ENCODE measurements at places on chromosomes 2 and 18.

GRCh38 chr18:2412996-2413751 is 158.1 kb downstream of the METTL4 start:
- DNase-seq = no peak

DNA sequence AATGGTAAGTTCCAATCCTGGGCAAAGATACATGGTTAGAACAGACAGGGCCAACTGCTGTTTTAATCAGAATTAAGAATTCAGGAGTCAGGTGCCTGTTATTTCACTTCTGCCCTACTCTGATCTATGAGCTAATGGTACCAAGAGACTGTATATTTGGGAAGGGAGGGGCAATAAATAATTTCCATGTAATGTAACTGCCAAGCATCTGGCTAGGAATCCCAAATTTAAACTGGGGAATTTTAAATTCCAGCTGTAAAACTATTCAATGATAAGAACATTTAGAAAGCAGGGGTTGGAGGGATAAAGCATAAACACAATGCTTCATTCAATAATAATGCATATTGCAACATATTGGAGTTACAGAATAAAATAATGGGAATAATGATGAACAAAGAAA is 49.7 kb downstream of the SCN7A start:
- no peak for DNase-seq

DNA sequence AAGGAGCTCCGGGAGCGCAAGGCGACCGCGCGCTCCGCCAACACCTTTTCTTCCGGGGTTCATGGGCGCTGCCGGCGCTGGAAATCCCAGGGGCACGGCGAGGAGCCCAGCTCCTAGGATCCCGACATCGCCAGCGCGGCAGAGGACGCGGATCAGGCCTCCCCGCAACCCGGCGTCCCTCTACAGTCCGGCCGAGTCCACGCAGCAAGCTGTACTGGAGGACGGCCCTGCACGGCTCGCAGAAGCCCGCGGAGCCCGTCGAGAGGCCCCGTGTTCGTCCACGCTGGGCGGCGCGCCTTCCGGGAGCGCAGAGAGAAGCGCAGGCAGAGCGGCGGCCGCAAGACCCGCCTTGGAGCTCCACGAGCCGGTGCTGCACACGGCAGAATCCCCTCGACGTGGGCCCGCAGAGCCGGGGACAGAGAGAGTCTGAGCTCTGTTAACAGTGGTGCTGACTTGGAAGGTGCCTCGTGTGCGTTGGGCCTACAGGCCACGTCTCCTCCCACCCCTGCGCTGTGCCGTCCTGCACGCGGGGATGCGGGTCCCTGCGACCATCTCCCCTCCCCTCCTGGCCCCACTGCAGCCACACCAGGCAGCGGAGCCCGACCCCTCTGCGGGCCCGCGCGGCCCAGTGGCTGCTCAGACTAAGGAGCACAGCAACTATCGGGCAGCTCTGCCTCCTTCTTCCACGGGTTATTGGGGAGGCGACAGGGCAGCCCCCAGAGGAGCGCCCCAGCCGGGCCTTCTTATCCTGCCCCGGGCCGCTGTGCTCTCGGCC is 28.1 kb upstream of the PTPN2 start:
- DNase-seq = no peak

DNA sequence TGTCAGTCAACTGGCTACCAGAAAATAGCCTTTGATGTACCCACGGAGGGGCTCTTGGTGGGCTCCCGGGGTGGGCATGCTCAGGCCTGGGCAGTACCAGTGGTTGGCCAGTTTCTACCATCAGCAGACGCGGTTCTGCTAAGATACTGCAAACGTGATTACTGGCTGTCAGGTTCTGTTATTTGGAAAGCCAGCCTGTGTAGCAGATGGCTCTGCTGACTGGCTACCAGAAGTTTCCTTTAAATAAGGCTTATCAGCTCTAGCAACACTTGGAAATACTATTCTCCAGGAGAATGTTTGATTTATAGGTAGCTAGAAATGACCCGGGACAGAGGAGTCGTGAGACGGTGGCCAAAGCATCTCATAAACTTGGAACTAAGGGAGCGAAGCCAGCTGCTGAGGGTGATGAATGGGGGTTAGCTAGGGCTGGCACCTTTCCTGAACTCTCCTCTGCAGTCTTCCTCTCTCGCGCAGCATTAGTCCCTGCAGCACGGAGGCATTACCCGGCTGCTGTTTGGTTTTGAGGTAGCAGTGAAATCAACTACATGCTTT is 171.9 kb downstream of the AGAP1 start:
- DNase-seq = no peak

- DNase-seq = no peak
Measured at GRCh38 chr2:165074323-165074722, 119.0 kb upstream of the SLC38A11 start.

DNA sequence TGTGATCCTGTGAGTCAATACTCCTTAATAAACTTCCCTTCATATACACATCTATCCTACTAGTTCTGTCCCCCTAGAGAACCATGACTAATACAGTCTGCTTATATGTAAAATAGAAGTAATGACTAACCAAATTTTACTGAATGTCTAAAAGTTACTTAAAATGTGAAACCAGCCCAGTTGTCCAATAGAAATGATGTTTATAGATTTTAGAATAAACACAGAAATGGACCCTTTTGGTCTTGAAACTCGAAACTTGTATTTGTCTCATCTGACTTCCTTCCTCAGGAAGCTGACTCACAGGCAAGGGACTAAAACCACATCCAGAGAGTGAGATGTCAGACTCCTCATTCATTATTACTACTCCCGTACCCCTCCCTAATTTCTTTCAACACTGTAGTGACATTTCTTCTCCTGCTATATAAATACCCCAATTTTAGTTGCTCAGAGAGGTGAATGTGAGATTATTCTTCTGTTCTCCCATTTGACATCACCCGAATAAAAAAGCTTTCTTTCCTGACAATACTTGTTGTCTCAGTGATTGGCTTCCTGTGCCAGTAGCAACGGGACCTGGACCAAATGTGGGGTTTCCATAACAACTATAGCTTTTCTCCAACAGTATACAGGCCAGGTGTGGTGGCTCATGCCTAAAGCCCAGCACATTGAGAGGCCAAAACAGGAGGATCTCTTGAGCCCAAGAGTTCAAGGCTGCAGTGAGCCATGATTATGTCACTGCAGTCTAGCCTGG is 486.0 kb downstream of the ERBB4 start:
- no peak for DNase-seq

DNA sequence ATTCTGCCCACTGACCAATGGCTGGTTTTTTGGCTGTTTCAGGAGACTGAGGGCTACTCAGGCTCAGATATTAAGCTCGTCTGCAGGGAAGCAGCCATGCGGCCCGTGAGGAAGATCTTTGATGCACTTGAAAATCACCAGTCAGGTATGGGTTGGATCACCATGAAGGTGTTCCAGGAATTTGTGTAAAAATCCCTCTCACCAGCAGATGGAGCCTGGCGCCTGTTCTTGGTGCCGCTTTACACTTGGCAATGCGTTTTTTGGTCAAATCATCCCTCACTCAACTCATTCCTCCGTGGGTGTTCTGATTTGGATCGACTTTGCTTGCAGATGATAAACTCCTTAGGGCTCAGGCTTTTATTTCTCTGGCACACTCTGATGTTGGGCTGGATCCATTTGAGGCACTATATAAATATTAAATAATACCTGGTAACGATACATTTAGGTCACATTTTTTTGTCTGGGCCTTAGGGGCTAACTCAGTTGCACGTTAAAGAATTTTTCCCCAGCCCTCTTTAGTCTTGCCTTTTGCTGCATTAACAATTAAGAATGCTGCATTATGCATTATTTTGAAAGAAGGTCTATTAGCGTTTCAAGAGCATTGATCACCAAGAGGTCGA is 50.0 kb downstream of the HDHD2 start:
- peak; percentile 33 for DNase-seq

GRCh38 chr2:25302758-25303375 is 38.9 kb downstream of the DNMT3A start:
- DNase-seq = no peak

GRCh38 chr2:145356056-145356455 is 836.1 kb upstream of the ZEB2 start:
- DNase-seq = no peak

GRCh38 chr2:181907057-181907456 is 15.5 kb downstream of the ITPRID2 start:
- no peak for DNase-seq

DNA sequence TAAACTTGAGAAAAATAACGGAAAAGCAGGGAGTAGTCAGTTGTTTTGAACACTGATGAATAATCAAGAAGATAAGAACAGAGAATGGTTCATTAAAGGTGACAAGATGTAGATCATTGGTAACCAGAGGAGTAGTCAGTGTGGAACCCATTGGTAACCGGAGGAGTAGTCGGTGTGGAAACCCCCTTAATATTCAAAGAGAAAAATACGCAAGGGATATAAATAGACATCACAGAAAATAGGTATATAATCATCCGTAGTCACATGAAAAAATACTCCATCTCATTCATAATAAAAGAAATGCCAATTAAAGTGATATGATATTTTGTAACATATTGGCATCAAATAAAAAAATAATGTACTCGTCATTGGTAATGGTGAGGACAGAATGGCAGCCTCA is 70.6 kb upstream of the EPAS1 start:
- no peak for DNase-seq

GRCh38 chr18:48629730-48630324 is 91.0 kb downstream of the CTIF start:
- peak; percentile 58 for DNase-seq

DNA sequence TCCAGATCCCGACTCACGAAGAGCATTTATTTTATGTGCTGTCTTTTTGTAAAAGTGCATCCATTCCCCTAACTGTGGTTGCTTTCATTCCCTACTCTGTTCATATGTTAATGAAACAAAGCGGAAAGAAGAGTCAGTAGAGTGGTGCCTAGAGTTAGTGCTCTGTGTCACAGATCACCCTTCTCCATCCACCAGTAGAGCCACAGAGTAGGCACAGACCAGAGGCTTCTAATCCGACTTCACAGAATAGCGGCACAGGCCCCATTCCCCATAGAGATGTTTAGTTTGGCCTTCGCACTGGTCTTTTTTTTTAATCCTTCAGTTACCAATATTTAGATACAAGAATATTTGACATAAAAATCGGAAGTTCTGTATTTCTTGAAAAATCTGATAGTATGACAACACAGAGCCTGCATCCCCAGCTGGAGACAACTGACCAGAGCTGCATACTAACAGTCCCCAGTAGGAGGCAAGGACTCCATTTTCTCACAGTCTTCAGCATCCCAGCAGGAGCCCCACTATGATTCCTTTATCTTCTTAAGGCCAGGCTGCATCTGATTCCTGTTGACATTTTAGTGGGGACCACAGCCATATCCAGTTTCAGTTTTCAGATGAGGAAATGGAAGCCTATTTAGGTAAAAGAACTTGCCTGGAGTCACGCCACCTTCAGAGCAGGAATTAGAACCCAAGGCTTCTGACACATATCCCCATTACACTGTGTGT is 7.0 kb downstream of the G6PC2 start:
- no peak for DNase-seq

- no peak for DNase-seq
Measured at GRCh38 chr2:64681479-64681967, 27.8 kb upstream of the SERTAD2 start.

- DNase-seq = no peak
Measured at GRCh38 chr2:170828533-170828916, 11.8 kb downstream of the GAD1 start.

GRCh38 chr2:6203291-6203959 is 511.2 kb downstream of the SOX11 start:
- no peak for DNase-seq

- DNase-seq = no peak
Measured at GRCh38 chr2:202815548-202816360, 55.8 kb downstream of the ICA1L start.

DNA sequence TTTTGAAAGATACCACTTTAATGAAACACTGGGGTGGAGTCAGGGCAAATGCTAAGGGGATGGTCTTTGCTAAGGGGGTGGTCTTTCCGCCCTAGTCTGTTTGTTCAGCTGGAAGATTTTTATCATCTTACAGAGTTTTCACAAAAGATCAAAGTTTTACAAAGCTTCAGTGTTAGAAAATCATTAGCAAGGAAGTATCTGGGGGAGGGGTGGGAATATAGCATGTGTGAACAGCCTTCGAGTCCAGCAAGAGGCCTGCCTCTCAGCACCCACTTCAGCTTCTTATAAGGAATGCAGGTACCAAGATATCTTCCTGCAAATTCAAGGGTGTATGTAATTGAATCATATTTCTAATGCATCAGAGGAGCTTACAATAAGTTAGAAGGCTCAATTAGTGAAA is 112.9 kb downstream of the RAPGEF4 start:
- DNase-seq = no peak

GRCh38 chr2:3598197-3598910 is 3.4 kb downstream of the COLEC11 start:
- DNase-seq = no peak

DNA sequence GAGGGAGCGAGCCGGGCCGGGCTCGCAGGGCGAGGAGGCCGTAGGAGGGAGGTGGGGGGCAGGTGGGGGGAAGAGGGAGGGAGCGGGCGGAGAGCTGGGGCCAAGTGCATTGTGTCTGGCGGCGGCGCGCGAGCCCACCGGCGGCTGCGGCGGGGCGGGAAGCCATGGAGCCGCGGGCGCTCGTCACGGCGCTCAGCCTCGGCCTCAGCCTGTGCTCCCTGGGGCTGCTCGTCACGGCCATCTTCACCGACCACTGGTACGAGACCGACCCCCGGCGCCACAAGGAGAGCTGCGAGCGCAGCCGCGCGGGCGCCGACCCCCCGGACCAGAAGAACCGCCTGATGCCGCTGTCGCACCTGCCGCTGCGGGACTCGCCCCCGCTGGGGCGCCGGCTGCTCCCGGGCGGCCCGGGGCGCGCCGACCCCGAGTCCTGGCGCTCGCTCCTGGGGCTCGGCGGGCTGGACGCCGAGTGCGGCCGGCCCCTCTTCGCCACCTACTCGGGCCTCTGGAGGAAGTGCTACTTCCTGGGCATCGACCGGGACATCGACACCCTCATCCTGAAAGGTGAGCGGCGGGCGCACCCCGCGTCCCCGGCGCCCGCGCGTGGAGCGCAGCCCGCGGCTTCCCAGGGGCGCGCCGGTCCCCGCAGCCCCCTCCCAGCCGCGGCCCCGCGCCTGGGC is at the start of gene TMEM178A:
TMEM178A (plus strand) TSS at position 107 of the 680 bp plus-strand sequence; CDS start at position 165, 58 bp downstream.
- DNase-seq = peak; percentile 30

- no peak for DNase-seq
Measured at GRCh38 chr2:212904646-212905045, 246.8 kb downstream of the IKZF2 start.

DNA sequence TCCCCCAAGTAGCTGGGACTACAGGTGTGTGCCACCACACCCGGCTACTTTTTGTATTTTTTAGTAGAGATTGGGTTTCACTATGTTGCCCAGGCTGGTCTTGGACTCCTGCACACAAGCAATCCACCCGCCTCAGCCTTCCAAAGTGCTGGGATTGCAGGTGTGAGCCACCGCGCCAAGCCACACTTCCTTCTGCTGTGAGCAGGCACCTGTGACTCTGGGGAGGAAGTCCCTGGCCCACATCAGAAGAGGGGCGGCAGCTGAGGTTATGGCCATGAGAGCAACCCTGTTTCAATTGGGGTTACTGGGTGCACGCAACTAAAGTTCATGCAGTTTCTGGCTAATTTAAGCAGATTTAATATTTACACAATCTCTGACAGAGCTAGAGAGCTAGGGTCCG is 91.0 kb downstream of the PLB1 start:
- DNase-seq = no peak
